Stimulated activated CD4-positive, alpha-beta T cell treated with anti-CD3 and anti-CD28 coated beads, Interleukin-15, amount 100 ng/mL, for 48 hours (primary cell): ENCODE measurements at places on chromosomes 16 and 17.

DNA sequence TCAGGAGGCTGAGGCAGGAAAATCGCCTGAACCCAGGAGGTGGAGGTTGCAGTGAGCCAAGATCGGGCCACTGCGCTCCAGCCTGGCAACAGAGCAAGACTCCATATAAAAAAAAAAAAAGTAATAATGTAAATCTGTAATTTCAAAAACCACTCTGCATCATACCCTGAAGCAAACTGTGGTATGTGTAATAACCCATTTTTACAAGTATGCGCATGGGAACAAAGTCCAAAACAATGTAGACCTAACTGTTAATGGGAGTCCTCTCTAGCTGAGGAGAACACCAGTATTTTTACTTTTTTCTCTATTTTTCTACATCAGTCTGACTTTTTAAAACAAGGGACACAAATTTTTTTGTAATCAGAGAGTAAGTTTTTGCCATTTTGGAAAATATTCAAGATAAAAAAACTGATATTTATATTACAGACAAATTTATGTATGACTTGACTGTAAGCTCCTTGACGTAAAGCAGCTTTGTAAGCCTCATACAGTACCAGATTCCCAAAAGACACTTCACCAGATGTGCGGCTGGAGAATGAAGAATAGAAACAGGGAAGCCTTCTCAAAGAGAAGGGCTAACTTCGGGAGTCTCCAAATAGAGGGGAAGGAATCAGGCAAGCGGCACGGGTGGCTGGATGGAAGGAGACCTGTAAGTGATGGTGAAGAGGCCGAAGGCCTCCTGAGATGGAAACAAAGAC is 25.7 kb downstream of the CMTM4 start:
- DNase-seq, result no peak

DNA sequence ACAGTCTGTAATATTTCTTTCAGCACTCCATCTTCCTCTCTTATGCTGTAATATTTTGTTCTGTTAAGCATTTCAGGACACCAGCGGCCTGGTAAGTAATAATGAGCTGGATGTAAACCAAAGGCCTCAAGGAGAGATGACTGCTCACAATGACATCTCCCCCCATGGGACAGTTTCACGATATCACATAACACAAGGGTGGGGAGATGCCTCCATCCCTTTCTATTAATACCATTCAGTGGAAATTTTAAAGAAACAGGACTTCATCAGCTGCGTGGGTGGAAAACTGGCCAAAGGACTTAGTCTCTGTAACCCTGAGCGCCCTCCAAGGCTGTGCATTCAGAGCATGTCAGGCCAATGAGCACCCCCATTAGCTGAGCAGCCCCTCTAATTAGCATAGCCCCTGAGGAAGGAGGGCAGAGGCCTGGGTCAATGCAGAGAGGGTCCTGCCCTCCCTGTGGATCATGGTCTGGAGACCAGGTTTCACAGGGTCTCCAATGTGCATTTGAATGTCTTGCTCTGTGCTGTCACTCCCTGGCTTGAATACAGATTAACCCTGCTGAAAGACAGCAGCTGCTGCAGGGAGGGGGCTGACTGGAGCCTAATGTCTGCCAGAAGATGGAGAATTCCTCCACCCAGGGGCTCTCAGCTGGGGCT is 156.4 kb downstream of the HS3ST2 start:
- DNase-seq, result no peak

GRCh38 chr16:25707982-25708583 is 16.3 kb downstream of the HS3ST4 start:
- no peak for DNase-seq

- DNase-seq, result no peak
Measured at GRCh38 chr17:36144981-36145729, 31.3 kb downstream of the TBC1D3B start.

GRCh38 chr16:79096246-79096645 is 504.3 kb downstream of the MAF start:
- DNase-seq, result no peak

- DNase-seq, result no peak
Measured at GRCh38 chr17:2647957-2648356, 54.5 kb downstream of the PAFAH1B1 start.

- no peak for DNase-seq
Measured at GRCh38 chr17:61011251-61011650, 333.6 kb downstream of the BCAS3 start.

- peak; percentile 60 for DNase-seq
Measured at GRCh38 chr17:42248351-42249179, 27.6 kb downstream of the STAT5B start.

GRCh38 chr16:4115209-4115948 is 863 bp downstream of the ADCY9 start:
- DNase-seq, result peak; percentile 16

DNA sequence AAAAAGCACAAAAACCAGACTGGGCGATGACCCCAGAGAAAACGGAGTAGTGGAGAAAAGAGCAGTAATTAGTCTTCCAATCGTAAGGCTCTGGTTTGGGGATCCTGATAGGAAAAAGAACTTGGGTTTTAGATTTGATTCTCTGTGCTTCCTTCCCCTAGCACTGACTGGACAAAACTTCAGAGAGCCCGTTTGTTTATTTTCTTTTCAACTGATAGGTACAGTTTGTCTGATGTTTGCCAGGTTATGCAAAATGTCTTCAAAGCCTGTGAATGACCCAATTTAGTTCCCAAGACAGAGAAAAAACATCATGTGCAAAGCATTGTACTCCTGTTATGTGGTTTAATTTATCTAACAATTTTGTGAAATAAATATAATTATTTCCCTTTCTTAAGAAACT is 151.1 kb upstream of the COX10 start:
- DNase-seq, result no peak

- no peak for DNase-seq
Measured at GRCh38 chr17:613725-614124, 100.9 kb downstream of the VPS53 start.

DNA sequence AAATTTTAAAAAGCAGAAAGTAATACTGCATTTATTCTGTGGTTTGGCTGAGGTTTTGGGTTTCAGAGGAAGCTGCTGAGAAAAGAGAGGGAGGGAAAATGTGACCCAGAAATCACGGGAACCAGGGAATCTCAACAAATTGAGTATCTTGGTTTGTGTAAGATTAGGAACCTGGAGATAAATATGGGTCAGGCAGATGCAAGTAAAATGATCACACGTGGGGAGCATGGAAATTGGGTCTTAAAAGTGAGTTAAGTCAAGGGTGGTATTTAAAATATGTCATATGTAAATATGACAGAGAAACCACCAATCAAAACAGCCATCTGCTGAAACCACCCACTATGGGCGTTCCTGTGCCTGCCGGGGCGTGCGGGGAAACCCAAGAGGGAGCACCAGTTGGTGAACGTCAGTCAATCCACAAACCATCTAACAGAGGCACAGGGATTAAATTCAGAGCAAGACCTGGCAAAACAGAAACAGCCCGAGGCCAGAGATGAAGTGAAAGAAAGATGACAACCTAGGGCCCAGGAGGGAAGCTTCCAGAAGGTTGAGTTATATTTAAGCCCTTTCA is 33.4 kb downstream of the CDH13 start:
- no peak for DNase-seq

DNA sequence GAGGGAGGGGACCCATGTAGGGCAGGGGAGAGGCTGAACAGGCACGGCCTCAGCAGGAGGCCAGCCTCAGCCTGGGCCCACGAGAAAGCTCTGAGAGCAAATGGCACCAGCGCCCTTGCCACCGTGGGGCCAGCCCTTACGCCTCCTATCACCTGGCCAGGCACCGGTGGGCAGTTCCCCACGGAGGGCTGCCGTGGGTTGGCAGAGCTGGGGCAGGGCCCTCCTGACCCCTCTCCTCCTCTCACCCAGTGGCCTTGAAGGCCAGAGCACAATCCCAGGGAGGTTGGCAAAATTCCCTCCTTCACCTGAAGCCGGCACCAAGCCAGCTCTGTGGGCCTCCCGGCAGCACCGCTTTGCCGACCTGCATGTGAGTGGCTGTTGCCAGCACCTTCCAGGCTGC is 53.1 kb upstream of the ENPP7 start:
- no peak for DNase-seq

GRCh38 chr17:47287639-47288038 is 34.0 kb downstream of the ITGB3 start:
- DNase-seq, result no peak

DNA sequence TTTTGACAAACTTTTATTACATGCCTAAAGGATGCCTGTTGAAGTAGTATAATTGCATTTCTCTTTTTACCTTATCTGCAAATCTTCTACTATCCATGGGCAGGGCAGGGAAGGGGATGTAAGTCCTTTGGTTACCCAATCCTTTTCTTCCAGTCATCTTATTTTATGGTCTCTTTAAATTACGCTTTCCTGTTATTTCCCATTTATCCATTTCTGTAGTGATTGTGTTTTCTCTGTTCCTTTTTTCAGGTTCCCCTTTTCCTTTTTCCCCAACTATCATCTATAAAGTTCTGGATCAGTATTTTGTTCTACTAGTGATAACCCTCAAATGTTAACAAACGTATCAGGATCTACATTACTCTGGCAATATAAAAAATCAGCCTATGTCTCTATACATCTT is 3.3 kb upstream of the ABCA9 start:
- DNase-seq, result no peak

DNA sequence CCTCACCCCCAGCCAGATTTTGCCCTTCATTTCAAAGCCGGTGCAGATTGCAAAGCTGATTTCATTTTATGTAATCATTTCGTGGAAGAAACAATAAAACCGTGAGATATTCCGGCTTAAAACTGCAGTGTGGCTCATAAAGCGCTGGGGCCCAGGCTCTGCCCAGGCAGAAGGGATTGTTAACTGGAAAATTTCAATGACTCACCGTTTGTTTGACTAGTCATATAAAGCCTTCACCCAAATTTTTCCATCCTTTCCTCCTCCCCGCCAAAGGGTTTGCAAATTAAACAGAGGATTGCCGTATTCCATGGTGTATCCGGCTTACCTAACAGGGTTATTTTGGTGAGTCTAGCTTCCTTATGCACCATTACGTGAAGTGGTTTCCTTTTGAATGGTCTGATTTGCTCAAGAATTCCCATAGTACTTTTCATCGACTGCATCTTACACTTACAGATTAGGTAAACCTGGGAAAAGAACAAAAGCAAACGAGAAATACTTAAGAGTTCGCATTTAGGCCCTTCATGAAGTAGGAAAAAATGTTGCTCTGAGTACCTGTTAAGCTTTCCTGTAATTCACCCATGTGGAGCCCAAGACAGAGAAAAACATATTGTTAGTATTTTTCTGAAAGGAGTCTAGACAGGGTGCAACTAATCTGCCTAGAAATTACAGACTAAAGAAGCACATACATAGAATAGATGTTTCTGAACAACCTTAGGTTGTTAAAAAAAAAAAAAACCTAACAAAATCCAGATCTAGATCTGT is 949 bp upstream of the GSPT1 start:
- no peak for DNase-seq

- peak; percentile 60 for DNase-seq
Measured at GRCh38 chr17:32998111-32998886, 6.7 kb downstream of the SPACA3 start.

- DNase-seq, result no peak
Measured at GRCh38 chr17:50640686-50641351, 6.1 kb downstream of the ABCC3 start.

DNA sequence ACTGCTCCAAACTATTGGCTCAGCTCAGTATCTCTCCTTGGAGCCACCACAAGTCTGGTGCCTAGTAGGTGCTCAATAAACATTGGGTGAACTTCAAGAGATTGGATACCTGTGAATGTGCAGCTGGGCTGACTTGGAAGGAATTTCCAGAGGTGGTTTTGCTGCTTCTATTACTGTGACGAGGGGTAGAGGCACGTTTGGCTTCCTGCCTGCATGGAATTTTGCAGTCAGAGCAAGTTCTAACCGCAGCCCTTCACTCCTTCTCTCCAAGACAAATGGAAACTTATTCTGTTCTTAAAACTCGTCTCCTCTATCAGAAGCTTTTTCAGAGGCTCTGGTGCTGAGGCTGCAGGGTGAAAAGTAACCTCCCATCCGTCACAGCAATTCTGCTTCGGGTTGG is 342.5 kb downstream of the CPPED1 start:
- DNase-seq, result no peak

DNA sequence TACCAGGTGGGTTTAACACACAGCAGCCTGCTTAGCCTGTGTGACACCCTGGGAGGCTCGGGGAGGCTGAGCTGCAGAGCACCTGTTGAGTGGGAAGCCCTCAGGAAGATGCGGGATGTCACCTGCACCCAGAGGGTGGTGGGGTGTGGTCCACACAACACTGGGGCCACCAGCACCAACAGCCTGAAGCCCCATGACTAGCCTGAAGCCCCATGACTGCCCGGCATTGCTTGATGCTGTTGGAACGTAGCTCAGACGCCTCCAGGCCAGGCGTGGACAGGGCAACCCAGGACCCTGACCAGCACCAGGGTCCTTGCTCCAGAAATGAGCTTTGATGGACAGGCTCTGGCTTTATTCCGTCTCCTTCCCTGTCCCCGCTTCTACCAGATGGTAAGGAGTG is 76.3 kb upstream of the ZNF469 start:
- no peak for DNase-seq

DNA sequence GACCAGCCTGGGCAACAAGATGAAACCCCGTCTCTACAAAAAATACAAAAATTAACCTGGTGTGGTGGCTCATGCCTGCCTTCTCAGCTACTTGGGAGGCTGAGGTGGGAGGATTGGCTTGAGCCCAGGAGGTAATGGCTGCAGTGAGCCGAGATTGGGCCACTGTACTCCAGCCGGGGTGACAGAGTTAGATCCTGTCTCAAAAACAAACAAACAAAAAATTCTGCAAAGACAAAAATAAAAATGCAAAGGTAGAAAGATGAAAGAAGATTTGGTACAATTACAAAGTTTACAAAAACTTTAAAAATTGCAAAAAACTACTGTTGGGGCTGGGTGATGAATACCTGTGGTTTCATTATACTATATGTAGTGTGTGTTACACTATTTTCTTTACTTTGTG is 5.5 kb upstream of the CDH1 start:
- DNase-seq, result no peak

- no peak for DNase-seq
Measured at GRCh38 chr17:41480581-41480980, 370 bp downstream of the KRT35 start.

GRCh38 chr17:65712383-65713267 is 151.2 kb upstream of the AXIN2 start:
- DNase-seq, result no peak

DNA sequence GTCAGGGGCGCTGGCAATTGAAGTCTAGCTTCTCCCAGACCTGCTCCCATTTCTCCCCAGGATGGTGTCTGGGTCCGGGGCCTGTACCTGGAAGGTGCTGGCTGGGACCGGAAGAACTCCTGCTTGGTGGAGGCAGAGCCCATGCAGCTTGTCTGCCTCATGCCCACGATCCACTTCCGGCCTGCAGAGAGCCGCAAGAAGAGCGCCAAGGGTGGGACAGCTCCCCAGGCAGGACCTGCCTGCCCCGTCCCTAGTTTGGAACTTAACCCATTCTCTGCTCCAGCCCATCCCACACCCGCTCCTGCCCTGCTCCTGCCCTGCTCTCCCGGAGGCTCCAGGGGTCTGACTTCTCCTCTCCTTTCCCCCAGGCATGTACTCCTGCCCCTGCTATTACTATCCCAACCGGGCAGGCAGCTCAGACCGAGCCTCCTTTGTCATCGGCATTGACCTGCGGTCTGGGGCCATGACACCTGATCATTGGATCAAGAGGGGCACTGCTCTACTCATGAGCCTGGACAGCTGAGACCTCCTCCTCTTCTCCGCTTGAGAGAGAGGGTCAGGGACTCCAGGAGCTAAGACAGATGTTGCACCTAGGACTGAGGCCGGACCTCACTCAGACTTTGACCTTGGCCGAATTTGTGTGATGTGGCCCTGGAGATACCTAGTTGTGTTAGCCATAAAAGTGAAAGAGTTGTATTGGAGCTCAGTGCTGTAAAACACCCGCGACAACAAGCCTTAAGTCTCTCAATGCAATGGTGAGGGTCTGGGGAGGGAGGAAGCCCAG is 814 bp upstream of the KDM6B start:
- DNase-seq, result no peak

GRCh38 chr17:67475161-67475937 is 98.3 kb downstream of the PITPNC1 start:
- peak; percentile 77 for DNase-seq
